ENCODE measurements at places on chromosomes 2 and 18.

DNA sequence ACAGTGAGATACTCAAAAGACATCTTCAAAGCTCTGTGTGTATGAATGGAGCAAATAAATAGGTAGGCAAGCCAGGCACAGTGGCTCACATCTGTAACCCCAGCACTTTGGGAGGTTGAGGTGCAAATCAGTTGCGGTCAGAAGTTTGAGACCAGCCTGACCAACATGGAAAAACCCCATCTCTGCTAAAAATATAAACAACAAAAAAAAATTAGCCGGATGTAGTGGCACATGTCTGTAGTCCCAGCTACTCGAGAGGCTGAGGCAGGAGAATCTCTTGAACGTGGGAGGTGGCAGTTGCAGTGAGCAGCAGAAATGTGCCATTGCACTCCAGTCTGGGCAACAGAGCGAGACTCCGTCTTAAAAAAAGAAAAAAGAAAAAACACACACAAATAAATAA is 945.1 kb upstream of the PIK3C3 start:
- DNase-seq, result no peak

- no peak for DNase-seq
Measured at GRCh38 chr2:197804758-197805714, 643 bp downstream of the PLCL1 start.

DNA sequence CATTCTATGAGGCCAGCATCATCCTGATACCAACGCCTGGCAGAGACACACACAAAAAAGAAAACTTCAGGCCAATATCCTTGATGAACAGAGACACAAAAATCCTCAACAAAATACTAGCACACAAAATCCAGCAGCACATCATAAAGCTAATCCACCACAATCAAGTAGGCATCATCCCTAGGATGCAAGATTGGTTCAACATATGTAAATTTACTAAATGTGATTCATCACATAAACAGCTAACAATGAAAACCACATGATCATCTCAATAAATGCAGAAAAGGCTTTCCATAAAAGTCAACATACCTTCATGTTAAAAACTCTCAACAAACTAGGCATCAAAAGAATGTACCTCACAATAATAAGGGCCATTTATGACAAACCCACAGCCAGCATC is 65.3 kb downstream of the WDPCP start:
- DNase-seq, result no peak

DNA sequence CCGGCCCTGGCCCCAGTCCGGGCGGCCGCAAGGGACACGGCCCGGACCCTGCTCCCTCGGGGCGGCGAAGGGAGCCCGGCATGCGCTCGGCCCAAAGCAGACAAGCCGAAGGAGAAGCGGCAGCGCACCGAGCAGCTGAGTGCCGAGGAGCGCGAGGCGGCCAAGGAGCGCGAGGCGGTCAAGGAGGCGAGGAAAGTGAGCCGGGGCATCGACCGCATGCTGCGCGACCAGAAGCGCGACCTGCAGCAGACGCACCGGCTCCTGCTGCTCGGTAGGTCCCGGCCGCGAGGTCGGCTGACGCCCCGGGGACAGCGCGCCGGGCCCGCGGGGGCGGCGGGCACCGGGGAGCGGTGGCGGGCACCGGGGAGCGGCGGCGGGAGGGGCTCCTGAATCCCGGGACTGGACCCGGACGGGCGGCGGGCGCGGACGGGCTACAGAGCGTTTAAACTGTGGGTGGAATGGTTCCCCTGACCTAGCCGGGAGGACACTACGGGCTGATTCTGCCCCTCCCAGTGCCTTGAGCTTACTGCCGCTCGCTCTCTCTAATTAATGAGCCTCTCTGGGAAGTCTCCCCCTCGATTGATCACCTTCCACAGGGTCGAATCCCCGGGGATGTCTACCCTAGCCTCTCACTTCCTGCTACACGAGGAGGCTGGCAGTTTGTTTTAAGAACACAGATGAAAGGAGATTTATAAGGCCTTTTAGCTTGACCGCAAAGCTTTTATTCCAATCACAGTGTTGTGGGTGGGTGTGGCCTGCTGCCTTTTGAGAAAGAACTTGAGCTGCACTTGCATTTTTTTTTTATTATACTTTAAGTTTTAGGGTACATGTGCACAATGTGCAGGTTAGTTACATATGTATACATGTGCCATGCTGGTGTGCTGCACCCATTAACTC is 853 bp downstream of the GNAL start:
- no peak for DNase-seq

DNA sequence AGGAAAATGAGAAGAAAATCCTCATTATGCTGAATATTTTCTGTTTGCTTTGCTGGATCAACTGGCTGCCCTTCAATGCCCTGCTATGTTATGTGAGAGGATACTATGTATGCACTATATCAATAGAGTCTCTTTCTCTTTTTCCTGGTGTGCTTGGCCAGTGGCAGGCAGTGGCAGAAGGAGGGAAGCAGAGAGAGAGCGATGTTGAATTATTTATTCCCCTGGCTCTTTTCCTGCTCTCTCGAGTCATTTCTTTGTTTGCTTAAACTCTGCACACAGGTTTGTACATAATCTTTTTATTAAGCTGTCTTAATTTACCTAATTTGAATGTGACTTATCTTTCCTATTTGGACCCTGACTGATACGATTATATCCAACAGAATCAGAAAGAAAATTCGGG is 1727.3 kb downstream of the SUCLG1 start:
- no peak for DNase-seq

GRCh38 chr2:43576981-43577892 is 18.6 kb downstream of the THADA start:
- no peak for DNase-seq

DNA sequence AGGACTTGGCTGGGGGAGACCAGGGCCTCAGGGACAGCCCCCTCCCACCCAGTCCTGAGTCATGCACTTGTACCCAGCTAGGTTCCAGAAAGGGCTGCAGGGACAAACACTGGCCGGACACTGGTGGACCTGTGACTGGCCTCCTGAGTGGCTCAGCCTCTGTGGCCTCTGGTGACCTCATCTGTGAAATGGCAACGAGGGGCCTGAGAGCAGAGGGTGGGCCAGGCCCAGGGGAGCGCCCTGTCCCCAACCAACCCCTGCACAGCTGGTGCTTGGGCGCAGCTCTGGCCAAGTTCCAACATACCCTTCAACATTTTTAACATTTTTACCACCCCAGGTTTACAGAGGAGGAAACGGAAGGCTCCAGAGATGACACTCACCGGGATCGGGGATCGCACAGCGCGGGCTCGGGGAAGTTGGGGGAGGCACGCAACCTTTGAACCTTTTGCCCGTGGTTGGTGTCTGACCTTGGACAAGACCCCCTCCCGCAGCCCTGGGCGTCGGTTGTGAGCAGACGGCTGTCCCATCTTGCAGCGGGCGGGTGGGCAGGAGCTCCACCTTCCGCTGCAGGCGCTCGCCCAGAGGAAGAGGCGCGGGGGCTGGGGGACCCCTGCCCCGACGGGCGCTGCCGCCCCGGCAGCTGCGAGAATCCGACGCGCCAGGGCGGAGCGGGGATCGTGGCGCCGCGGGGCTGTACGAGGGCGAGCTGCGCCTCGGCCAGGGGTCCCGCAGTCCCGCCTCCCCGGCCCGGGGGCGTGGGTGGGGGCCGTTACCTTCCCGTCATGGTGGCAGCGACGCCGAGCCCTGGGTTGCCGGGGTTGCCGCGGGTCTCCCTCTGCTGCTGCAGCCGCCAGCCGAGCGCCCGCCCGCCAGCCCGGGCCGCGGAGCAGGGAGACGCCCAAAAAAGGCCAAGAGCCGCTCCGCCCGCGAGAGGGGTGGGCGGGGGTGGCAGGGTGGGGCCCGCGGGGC is 805 bp downstream of the LIMS2 start:
- DNase-seq, result no peak

- no peak for DNase-seq
Measured at GRCh38 chr2:38158378-38159118, 82.6 kb upstream of the CYP1B1 start.

DNA sequence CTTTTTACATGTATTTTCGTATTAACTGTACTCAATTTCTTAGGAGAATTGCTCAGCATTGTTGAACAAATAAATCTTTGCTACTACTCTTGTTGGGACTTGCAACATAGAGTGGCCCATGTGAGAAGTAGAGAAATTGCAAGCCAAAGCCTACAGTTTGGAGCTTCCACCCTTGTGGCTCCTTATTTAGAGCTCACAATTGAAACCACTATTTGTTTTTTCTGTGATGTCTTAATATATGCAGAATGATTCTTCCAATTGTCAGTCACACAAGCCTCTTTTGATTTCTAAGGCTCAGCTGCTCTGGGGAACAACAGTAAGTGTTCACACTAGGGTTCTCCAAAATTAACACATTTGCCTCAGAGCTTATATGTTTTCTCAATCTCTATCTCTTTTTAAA is 60.2 kb upstream of the GALNT13 start:
- no peak for DNase-seq

GRCh38 chr2:172843902-172844715 is 108.5 kb downstream of the RAPGEF4 start:
- no peak for DNase-seq

GRCh38 chr2:50116096-50117010 is 915.6 kb downstream of the NRXN1 start:
- DNase-seq, result no peak

GRCh38 chr2:187912950-187913349 is 358.7 kb upstream of the TFPI start:
- DNase-seq, result no peak

- no peak for DNase-seq
Measured at GRCh38 chr2:222076973-222077690, 221.7 kb downstream of the PAX3 start.

- no peak for DNase-seq
Measured at GRCh38 chr2:74387346-74387745, 7.2 kb upstream of the DCTN1 start.

DNA sequence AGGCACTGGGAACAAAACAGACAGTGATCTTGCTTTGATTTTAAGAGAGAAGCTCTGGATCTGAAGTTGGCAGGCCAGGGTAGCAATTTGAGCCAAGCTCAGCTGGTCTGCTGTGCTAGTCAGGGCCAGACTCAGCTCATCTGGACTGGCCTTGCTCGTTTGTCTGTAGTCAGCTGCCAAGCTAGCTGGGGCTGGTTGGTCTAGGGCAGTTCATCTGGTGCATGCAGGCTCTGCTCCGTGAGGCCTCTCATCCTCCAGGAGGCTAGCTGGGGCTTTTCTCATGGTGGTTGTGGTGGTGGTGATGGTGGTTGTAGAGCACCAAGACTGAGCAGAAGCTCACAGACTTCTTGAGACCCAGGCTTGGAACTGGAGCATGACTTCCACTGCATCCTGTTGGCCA is 10.3 kb downstream of the FBLN7 start:
- DNase-seq, result no peak

DNA sequence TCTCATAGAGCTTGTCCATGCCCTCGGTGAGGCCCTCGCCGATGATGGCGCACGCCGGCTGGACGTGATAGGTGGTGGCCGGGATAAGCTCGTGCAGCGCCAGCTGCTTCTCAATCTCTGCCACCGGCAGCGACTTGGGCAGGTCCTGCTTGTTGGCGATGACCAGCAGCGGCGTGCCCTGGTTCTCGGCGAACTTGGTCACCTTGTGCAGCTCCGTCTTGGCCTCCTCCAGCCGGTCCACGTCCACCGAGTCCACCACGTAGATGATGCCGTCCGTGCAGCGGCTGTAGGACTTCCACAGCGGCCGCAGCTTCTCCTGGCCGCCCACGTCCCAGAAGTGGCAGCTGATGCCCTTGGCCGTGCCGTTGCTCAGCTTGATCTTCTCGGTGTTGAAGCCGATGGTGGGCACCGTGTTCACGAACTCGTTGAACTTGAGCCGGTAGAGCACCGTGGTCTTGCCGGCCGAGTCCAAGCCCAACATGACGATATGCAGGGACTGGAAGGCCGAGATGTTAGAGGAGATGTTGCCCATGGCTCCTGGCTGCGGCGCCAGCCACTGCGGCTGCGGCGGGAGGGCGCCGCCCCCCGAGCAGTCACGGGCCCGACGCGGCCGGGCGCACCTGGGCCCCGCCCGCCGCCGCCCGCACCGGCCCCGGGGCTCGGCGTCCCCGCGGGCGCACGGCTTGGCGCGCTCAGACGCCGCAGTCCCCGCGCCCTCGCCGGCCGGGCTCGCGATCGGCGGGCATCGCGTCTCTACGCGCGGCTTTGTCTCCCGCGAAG is 636 bp downstream of the ARL4C start:
- DNase-seq, result no peak

DNA sequence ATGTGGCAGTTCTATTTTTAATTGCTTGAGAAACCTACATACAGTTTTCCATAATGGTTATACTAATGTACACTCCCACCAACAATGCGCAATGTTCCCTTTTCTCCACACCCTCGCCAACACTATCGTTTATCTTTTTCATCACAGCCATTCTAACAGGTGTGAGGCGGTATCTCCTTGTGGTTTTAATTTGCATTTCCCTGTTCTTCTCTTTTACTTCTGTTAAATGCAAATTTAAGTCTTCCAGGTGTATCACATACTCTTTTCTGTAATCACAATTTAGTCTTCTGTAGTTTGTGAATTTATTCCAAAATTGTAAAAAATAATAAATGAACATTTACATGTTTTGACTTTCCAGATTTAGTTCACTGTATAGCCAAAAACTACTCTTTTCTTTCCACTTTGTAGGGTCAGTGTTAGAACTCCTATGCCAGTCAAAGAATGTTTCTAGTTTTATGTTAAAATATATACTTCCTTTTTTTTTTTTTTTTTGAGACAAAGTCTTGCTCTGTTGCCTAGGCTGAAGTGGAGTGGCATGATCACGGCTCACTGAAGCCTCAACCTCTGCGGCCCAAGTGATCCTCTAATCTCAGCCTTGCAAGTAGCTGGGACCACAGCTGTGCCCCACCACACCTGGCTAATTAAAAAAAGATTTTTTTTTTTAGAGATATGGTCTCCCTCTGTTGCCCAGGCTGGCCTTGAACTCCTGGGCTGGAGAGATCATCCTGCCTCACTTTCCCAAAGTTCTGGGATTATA is 15.4 kb upstream of the ACYP2 start:
- DNase-seq, result no peak

DNA sequence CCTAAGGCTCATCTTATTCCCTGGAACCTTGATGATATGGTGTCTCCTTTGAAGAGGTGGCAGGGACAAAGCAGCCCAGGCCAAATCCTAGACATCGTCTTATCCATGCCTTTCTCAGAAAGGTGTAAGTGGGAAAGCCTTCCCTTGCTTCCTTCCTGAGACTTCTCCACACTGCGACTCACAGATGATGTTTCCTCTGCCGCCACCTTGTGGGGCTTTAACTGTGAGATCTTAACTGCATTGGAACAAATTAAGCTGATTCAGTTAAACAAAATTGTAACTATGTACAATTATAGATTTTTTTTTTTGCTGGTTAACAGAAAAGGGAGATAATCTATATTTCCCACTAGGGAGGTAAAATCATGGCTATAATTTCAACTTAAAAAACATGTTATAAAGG is 10.0 kb upstream of the GCA start:
- DNase-seq, result no peak
